Activated CD4-positive, alpha-beta T cell treated with anti-CD3 and anti-CD28 coated beads, Interleukin-2, amount 10 ng/mL, durations not matched to agents 7 days and 5 days (primary cell): ENCODE measurements at places on chromosomes 5 and 9. TPM values are rescaled to one million over a fixed set of nuclear protein-coding genes. Genes with fewer than 3 reads are reported as not detected.

The PCDHGB5 gene
- not detected for total RNA-seq

DNA sequence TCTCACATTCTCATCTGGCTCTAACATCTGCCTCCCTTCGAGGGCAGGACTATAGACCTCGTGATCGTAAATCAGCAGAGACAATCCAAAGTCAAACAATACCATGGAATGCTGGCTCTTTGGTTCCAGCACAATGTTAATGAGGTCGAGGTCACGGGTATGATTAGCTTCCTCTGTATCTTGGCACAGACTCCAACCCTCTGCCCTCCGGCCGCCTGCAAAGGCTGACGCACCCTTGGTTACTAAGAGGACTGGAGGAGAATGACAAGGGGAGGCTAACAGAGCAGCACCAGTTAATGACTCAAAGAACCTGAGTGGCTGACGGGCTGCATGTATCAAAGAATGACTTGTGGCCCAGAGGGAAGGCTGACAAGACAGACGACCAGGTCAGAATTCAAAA lies 10.1 kb downstream of the LHFPL2 start:
- DNase-seq, result no peak

GRCh38 chr5:43753069-43753468 lies 150.1 kb downstream of the NNT start:
- no peak for DNase-seq

The PIP5K1B gene
- 0.73 TPM for total RNA-seq

DNA sequence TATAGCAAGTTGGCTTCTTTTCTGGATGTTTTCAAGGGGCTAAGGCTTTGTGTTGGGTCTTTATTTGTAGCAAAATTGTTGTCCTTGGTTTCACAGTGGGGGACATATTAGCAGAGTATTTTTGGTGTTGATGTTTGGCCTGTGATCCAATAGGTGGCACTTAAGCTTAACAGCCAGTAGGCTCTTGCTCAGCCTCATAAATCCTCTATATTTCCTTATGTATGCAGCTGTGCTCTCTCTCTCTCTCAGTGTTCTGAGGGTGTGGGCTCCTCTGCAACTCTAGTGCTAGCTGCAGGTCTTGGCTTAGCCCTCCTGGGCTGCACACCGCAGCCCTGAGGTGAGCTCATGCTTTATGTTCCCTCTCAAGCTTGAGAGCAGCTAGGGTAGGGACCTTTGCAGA lies 195.0 kb upstream of the GHR start:
- DNase-seq, result no peak

- DNase-seq, result no peak
Measured at GRCh38 chr9:98833090-98833956, 25.9 kb downstream of the GALNT12 start.

GRCh38 chr9:136850866-136851775 lies 1.0 kb upstream of the MAMDC4 start:
- DNase-seq, result no peak

The PKD2L2 gene
- total RNA-seq, result not detected

The SLF1 gene
- total RNA-seq, result 19.0 TPM

The DTWD2 gene
- total RNA-seq, result 2.0 TPM
